ENCODE measurements at places on chromosomes 7 and 10.

DNA sequence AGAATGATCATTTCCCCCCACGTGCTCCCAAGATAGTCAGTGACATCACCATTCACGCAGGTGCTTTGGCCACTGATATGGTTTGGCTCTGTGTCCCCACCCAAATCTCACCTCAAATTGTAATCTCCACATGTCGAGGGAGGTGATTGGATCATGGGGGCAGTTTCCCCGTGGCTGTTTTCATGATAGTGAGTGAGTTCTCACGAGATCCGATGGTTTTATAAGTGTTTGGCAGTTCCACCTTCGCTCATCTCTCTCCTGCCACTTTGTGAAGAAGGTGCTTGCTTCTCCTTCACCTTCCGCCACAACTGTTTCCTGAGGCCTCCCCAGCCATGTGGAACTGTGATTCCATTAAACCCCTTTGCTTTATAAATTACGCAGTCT is 205.4 kb upstream of the SH2B2 start:
- DNase-seq = no peak

DNA sequence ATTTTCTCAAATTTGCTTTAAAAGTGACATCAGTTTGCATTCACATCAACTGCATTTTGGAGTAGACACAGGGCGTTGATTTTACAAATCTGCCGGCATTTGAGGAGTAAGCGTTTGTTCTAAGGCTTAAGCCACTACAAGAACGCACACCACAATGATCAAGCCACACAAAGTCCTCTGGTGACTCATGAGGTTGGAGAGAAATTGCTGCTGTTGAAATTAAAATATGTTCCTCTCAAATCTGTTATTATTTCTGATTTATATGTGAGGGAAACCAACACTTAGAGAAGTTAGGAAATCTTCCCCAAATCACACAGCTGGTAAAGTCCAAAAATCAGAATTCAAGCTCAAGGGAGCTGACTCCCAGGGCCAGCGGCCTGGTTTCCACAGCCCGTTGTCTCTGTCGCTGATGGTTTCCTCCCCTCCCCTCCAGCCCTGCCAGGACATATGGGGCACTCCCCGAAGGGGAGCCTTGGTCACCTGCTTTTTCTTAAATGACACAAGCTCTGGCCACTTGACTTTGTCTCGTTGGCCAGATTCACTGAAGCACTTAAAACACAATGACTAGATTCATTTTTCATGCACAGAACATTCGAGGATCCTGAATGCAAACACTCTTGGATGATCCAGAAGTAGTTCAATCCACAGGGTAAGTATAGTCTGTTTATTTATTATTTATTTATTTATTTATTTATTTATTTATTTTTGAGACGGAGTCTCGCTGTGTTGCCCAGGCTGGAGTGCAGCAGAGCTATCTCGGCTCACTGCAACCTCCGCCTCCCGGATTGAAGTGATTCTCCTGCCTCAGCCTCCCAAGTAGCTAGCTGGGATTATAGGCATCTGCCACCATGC is 29.2 kb upstream of the KLF6 start:
- DNase-seq = no peak

DNA sequence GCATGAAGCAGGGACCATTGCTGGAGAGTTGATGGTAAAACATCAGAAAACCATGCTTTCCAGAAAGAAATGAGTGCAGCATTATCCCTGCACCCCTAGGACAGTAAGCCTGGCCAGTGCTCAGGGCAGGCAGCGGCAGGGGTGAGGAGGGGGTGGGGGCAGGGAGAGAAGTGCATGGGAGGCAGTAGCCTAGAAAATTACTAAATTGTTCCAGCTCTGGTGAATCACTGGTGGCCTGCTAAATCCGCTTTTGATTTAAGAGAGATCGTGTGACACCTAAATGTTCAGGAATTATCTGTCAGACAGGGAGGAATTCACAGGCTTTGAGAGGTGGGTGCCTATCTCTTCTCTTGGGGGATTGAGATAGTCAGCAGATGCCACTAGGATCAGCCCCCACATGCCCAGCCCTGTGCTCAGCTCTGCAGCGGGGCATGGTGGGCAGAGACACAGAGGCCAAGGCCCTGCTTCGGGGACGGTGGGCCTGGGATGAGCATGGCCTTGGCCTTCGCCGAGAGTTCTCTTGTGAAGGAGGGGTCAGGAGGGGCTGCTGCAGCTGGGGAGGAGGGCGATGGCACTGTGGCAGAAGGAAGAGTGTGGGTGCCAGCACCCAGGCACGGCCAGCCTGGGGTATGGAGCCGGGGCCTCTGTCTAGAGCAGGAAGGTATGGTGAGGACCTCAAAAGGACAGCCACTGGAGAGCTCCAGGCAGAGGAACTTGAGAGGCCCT is 5.0 kb upstream of the AQP1 start:
- no peak for DNase-seq

- peak; percentile 74 for DNase-seq
Observed at GRCh38 chr10:118720685-118721538, 33.9 kb downstream of the CACUL1 start.

DNA sequence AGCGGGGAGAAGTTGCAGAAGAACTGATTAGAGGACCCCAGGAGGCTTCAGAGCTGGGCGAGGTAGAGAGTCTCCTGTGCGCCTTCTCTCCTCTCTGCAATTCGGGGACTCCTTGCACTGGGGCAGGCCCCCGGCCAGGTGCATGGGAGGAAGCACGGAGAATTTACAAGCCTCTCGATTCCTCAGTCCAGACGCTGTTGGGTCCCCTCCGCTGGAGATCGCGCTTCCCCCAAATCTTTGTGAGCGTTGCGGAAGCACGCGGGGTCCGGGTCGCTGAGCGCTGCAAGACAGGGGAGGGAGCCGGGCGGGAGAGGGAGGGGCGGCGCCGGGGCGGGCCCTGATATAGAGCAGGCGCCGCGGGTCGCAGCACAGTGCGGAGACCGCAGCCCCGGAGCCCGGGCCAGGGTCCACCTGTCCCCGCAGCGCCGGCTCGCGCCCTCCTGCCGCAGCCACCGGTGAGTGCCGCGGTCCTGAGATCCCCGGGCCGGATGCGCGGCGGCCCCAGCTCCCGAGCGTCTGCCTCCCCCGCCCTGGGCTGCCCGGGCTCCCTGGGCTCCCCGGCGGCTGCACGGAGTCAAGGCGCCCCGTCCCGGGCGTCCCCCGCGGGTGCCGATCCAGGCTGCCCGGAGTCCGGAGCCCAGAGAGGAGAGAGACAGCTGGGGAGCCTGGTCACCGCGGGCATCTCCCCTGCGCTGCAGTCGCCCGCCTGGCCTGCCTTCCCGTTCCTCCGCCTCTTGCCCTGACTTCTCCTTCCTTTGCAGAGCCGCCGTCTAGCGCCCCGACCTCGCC is at the start of gene PLAU:
Gene PLAU (plus strand): TSS at position 369 of the 789 bp plus-strand sequence. CDS start 424 bp downstream, outside the sequence.
- DNase-seq = no peak

- DNase-seq = peak; percentile 86
Observed at GRCh38 chr7:25726170-25726780, 425.7 kb upstream of the NFE2L3 start.

DNA sequence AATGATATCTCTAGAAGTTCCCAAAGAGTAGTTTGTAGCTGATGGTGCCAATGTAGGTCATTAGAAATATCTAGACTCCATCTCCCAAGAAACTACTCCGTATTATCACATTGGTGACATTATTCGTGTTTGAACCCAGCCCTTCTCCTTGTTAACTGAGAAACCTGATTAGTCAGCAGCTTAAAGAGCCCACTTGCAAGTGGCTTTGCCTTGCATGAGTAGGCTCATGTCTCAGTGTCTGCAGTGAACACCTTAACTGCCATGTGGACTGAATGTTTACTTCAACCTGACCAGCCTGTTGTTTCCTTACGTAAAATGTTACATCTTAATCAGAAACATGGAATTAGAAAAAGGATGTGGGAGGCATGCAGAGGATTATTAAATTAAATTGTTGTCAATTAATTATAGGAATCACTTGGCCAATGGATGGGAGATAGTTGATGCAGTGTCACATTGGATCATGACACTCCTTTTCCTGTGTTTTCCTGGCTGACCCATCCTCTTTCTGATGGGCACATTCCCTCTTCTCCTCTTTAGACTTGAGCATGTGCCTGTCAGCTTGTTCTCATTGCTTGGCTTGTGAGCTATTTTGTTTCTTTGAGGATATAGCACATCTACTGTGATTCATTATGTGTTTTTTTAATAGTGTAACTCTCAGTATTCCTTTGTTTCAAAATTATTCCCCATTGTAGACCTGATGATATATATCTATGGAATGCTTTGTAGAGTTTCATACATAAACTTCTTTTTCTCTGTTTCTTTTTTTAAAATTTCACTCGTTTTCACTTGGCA is 18.0 kb downstream of the STARD3NL start:
- DNase-seq = no peak

GRCh38 chr7:3259711-3260400 is 41.2 kb upstream of the SDK1 start:
- DNase-seq = no peak

- DNase-seq = no peak
Observed at GRCh38 chr7:39589323-39590111, 23.3 kb downstream of the YAE1 start.

DNA sequence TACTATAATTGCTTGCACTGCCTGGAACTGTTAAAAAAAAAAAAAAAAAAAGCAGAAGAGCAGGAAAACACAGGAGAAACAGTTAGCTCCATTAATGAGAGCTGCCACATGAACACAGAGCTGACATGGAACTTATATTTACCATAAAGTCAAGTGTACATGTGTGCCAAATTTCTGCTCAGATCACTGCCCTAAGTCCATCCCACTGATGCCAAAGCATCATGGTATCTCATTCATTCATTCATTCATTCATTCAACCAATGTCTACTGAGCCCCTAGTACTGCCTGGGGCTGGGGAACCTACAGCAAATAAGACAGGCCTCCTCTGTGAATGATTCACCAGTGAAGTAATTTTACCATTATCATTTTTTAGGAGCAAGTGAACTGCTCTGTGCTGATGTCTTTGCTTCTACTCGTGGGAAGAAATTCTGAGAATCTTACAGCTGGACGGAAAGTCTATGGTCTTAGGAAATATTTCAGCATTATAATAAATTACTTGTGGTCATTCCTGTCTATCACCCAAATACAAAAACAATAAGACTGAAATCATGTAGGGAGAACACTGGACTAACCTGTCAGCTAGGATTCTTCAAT is 58.8 kb upstream of the ABLIM1 start:
- no peak for DNase-seq

GRCh38 chr10:84348860-84349259 is 20.5 kb downstream of the CCSER2 start:
- DNase-seq = no peak

DNA sequence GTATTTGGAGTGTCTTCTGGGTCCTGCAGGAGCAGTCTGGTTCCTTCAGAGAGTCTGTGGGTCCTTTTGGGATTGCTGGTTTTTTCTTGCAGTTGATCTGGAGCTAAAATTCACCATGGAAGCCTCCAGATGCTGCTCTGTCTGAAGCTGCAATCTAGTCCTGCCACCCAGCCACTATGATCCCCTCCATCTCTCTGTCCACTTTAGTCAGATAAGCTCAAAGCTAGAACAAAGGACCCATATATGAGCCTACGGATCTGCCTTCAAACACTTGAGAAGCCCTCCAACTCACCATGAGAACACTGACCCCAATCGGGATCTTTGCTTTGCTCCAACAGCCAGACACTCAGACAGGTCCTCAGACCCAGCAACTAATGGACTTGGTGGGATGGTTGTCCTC is 618 bp upstream of the TBXAS1 start:
- DNase-seq = no peak

GRCh38 chr10:122184254-122184653 is 86.8 kb upstream of the BTBD16 start:
- no peak for DNase-seq
